SK-MEL-5 (cell line): ENCODE measurements at places on chromosomes 4 and X. TPM values are rescaled to one million over a fixed set of nuclear protein-coding genes. Genes with fewer than 3 reads are reported as not detected.

DNA sequence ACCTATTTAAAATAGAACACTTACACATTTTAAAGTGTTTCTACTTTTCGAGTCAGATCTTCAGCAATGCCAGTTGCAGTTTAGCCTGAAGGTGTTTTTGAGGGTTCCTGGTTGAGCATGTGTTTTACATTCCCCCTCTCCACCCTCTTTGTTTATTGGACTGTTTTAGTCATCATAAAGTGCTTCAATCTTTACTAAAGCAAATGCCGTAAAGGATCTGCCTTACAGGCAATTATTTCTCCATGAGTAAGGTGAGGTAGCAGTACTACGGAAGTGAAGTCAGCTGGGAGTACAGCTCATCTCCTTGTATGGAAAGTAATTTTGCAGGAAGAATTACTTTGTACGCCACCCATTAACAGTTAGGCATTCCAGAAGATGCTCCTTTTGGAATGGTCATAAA is 36.9 kb downstream of the PDLIM5 start:
- DNase-seq = peak; percentile 1

DNA sequence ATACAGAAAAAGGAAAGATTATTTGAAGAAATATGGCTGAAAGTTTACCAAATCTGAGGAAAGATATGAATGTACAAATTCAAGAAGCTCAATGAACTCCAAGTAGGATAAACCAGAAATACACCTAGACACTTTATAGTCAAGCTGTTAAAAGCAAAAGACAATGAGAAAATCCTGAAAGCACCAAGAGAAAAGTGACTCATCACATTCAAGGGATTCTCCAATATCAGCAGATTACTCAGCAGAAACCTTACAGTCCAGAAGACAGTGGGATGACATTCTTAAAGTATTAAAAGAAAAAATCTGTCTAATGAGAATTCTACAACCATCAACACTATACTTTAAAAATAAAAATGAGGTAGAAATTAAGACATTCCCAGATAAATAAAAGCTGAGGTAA is 223.8 kb upstream of the ZCCHC13 start:
- DNase-seq = no peak

GRCh38 chr4:89245459-89245858 is 62.1 kb downstream of the GPRIN3 start:
- DNase-seq = no peak

GRCh38 chrX:39167791-39168190 is 366.5 kb downstream of the MID1IP1 start:
- DNase-seq = no peak

GRCh38 chr4:10040049-10040892 is 19.0 kb upstream of the SLC2A9 start:
- DNase-seq = no peak

DNA sequence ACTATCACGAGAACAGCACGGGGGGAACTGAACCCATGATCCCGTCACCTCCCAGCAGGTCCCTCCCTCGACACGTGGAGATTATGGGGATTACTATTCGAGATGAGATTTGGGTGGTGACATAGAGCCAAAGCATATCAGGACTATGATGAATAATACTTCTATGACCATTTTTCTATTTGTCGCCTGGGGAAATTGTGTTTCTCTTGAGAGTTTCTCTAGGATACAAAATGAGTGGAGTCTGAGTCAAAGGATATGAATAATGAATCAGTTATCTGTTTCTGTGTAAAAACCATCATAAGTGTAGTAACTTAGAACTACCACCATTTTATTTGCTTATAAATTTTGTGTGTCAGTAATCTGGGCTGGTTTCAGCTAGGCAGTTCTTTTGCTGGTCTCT is 533.0 kb upstream of the ARX start:
- no peak for DNase-seq

DNA sequence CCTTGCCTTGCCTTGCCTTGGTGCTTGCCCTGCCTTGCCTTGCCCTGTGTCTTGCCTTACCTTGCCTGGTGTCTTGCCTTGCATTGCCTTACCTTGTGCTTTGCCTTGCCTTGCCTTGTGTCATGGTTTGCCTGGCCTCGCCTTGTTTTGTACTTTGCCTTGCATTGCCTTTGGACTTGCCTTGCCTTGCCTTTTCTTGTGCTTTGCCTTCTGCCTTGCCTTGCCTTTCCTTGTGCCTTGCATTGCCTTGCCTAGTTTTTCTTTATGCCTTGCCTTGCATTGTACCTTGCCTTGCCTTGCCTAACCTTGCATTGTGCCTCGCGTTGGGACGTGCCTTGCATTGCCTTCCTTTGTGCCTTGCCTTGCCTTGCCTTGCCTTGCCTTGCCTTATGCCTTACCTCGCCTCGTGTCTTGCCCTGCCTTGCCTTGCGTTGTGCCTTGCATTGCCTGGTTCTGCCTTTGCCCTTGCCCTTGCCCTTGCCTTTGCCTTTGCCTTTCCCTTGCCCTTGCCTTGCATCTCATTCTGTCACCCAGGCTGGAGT is 82.8 kb downstream of the TAB3 start:
- DNase-seq = no peak

GRCh38 chrX:44432641-44433040 is 89.2 kb upstream of the EFHC2 start:
- DNase-seq = no peak

TMEM35A gene
- total RNA-seq = not detected in 2 replicates

LCORL gene
- 9.3 and 16.3 TPM in 2 replicates for total RNA-seq

PCDH11X gene
- total RNA-seq = under 0.01 and 0.05 TPM in 2 replicates

VCX gene
- 0.16 and 0.85 TPM in 2 replicates for total RNA-seq
